ENCODE measurements at places on chromosomes 11 and 22.

GRCh38 chr11:5200582-5200981 lies at the start of gene OR51V1:
Gene OR51V1, minus strand, starts transcription at chr11:5200682. Its CDS starts 0 bp downstream, at chr11:5200682.
- DNase-seq: no peak

- no peak for DNase-seq
Observed at GRCh38 chr11:105786741-105787140, 176.9 kb downstream of the GRIA4 start.

- DNase-seq: no peak
Observed at GRCh38 chr11:11622772-11623171, 967 bp upstream of the GALNT18 start.

DNA sequence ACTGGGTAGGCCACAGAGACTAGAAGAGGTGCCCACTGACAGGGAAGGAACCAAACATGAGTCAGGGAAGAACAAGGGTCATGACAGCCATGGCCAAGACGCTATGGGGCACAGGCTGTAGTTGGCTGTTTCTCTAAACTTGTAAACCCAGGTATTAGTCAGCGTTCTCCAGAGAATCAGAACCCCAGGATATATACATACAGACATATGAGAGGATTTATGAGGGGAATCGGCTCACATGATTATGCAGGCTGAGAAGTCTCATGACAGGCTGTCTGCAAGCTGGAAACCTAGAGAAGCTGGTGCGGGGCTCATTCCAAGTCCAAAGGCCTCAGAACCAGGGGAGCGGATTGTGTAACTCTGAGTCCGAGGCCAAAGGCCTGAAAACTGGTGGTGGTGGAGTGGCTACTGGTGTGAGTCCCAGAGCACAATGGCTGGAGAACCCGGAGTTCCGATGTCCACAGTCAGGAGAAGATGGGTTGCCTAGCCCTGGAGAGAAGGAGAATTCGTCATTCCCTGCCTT lies 29.7 kb upstream of the CD81 start:
- DNase-seq: no peak

DNA sequence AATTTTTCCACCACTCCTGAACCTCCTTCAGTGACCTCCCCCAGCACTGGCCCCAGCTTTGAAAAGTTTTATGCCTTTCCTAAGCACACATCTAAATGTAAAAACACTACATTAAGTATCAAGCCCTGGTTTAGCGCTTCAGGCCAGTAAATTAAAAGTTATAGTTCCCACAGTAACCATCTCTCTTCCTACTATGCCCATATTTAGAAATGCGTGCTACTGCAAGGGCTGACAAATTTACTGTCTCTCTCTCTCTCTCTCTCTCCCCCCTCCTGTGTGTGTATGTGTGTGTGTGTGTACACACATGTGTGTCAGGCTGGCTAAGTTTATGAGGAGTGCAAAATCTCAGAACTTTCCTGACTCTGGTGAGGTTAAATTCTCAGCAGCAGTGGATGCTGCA lies 231.4 kb downstream of the LARGE1 start:
- DNase-seq: no peak

- DNase-seq: no peak
Observed at GRCh38 chr11:127898422-127899365, 688.7 kb downstream of the ETS1 start.

- DNase-seq: no peak
Observed at GRCh38 chr22:27630754-27631153, 170.8 kb downstream of the MN1 start.

GRCh38 chr11:24747275-24748251 lies 250.7 kb downstream of the LUZP2 start:
- no peak for DNase-seq

DNA sequence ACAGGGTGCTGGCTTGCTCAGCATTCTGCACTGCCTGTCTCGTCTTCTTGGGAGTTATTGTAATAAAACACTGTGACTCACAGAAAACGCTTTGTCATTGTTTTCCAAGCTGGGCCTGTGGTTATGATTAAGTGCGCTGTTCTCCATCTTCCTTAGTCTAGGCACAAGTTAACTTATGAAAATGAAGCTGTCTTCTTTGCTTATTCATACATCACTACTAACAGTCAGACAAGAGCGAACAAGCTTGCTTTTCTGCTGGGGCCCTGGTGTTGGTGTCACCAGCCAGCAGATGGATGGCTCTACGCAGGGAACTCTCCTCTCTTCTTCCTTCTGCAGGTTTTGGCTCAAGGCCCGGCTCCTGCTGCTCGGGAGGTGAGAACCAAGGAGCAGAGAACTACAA lies 380.1 kb upstream of the SYN3 start:
- DNase-seq: no peak

DNA sequence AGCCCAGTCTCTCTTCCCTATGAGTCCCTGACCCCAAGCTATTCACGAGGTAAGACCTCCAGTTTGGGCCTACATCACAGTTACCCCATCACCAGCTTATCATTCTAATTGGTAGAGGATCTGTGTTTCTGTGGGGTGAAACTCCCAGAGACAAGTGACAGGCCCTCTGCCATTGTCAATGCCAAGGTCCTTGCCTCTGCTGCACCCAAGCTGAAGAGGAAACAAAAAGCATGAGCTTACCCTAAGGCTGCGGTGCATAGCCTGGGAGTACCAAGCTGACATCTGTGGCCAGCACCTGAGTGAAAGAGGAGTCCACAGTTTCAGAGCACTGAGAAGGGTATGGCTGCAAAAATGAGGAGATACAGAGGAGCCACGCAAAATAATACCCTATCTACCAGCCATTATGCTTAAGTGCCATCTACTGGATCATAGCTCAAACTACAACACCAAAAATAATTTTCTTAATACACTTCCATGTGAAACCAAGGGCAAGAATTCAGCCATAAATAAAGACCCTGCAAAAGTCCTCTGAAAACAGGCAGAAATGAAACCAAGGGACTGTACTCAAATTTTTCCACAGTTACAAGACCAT lies 62.3 kb upstream of the ANO5 start:
- no peak for DNase-seq

DNA sequence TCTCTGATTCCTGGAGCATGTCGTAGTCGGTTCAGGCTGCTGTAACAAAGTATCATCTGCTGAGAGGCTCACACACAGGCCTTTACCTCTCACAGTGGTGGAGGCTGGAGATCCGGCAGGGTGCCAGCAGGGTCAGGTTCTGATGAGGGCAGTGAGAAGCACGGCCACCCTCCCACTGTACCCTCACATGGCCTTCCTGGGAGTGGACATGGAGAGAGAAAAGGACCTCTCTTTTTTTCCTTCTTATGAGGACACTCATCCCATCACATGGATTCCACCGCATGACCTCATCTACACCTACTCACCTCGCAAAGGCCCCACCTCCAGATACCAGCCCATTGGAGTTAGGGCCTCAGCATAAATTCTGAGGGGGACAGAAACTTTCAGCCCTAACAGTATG lies 99.5 kb downstream of the BCR start:
- DNase-seq: no peak

- DNase-seq: no peak
Observed at GRCh38 chr11:42239188-42239587, 779.7 kb upstream of the LRRC4C start.

DNA sequence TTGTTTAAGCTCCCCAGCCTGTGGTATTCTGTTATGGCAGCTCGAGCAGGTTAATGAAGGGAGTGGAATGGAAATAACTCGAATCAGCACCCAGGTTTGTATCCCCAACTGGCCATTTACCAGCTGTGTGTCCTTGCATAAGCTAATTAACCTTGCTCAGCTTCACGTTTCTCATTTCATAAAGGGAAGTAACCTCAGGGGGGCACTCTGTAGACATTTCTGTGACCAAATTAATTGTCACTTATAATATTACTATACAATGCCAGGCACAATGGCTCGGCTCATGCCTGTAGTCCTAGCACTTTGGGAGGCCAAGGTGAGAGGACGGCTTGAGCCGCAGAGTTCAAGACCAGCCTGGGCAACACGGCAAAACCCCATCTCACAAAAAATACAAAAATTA lies 13.8 kb downstream of the ADA2 start:
- no peak for DNase-seq

GRCh38 chr11:27563201-27563600 lies 56.6 kb upstream of the LIN7C start:
- no peak for DNase-seq

DNA sequence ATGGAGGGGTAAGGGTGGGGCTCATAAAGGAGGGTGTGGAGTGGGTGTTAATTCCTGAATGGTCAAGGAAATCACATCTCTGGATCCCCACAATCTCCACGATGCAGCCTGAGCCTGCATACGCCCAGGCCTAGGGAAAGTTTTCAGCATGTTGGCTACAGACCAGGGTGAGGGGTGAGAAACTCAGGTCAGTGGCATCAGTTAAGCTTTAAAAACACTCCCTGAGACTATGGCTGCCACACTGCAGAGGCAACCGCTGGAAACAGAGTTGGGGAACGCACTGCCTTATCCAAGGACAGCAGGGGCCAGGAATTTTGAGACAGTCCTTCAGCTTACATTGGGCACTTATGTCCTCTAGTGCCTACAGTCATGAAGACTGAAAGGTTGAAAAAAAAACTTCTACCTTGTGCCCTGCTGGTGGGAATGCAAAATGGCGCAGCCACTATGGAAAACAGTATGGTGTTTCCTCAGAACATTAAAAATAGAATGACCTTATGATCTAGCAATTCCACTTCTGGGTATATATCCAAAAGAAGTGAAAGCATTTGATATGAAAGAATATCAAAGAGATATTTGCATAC lies 19.7 kb downstream of the DKK3 start:
- DNase-seq: no peak

DNA sequence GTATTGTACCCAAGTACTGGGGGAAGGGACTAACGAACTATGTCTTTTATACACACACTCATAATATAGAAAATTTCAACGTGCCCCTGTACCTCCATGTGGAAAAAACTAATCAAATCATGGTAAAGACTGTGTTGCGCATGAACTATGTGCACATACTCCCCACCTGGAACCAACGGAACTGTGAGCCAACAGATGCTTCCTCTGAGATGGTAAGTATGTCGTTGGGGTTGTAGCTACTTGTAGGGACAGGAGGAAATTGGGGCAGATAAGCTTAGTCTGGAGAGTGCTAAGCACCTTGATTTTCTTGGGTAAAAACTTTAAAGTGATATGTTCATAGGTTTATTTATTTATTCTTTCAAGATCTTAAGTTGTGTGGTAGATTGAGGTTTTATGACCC lies 40.1 kb downstream of the GLYAT start:
- no peak for DNase-seq

DNA sequence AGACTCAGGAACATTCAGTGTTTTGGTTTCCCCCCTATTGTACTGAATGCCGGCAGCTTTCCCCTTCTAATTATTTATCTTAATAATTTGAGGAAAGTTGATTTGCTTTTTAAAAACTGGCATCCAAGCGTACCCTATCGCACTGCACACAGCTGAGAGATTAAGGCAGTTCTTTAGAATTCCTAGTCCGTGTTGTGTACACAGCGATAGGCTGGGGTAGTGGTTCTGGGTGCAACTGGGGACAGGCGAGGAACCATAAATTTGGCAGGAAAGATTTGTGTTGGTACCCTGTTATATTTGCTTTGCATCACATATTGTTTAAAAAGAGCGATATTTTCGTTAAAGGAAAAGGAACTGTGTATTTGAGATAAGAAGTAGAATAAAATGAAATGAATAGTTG lies 39.2 kb downstream of the PTPRJ start:
- no peak for DNase-seq

DNA sequence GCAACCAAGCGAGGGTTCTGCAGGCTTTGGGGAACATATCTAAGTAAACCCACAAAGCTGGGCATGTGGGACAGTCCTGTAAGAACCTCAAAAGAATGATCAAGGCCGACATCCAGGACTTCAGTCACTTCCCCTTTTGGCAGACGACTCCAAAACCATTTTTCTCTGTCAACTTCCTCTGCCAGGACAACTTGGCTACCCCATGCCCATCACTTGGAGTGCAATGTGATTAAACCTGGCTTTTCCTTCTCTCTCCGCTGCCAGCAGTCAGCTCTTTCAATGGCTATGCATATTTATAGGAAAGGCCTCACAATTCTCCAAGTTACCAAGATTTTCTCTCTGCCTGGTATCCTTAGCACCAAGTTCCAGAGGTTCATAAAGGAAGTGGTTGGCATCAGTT lies 78.9 kb downstream of the C11orf58 start:
- no peak for DNase-seq

GRCh38 chr11:69292221-69292648 lies 1.7 kb upstream of the MYEOV start:
- no peak for DNase-seq

DNA sequence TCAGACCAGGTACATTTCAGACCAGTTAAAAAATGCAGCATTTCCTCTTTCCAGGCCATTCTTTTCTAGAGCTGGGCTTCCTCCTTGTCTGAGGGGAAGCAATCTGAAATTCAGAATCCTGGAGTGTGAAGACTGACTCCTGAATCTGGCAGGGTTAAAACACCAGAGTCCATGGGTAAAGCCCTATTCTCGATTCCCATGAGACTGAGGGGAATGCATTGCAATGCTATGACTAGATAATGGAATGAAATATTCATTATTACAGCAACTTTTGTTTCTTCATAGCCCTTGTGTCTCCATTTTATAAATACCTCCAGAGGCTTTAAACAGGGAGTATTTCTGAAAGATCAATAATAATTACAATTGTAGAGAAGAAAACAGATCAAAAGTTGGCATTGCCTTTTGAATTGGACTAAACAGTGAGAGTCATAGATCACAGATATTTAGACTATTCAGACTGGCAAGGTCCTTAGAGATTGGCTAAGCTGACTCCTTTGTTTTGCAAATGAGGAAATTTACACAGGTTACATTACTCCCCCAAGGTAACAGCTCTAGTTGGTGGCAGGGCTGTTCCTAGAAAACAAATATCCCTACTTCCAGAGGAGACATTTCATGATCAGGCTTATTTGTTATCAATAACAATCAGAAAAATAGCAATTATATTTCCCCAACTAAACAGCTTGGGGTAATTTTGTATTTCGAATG lies 632.6 kb upstream of the KIRREL3 start:
- DNase-seq: no peak

DNA sequence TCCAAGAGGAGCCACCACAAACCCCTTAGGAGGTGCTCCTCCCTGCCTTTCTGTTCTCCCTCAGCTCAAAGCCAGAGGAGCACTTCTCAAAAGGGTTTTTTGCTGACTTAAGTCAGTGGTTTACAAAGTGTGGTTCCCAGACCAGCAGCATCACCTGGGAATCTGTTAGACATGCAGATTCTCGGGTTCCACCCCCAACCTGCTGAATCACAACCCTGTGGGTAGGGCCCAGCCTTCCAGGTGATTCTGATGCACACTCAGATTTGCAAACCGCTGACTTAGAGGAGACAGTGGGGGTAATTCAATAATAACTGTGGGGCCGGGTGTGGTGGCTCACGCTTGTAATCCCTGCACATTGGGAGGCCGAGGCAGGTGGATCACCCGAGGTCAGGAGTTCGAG lies 22.8 kb downstream of the CREB3L1 start:
- no peak for DNase-seq

GRCh38 chr22:40121461-40121860 lies 56.3 kb upstream of the TNRC6B start:
- no peak for DNase-seq

- DNase-seq: no peak
Observed at GRCh38 chr11:78063440-78064181, at the start of gene THRSP. Gene THRSP, plus strand, starts transcription at chr11:78063861. Its CDS starts 21 bp downstream, at chr11:78063882.

- no peak for DNase-seq
Observed at GRCh38 chr11:72899238-72899637, 85.0 kb downstream of the ATG16L2 start.

- DNase-seq: no peak
Observed at GRCh38 chr22:17368554-17369438, 464 bp upstream of the CECR2 start.
